ENCODE measurements at places on chromosomes 12 and 14. TPM values are rescaled to one million over a fixed set of nuclear protein-coding genes. Genes with fewer than 3 reads are reported as not detected.
A peak's percentile ranks its signal among the peaks of the same experiment; 100 is the strongest.

Gene ABCD2
- polyA plus RNA-seq = 0.44 TPM

GRCh38 chr12:110744601-110745264, 2.0 kb upstream of the PPP1CC start:
- DNase-seq = no peak

DNA sequence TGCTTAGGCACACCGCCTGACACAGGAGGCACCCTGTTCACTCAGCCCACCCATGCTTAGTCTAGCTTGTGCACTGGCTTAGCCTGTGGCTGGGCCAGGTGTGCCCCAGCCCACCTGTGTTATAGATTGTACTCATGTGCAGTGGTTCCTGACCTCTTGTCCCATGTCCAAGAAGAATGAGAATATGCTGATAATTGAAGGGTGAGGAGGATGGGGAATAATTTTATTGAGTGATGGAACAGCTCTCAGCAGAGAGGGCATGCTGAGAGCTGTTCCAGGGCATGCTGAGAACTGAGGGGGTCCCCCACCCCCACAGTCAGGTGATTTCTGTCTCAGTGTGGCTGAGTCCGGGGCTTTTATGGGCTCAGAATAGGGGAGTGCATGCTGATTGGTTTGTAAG, 395.9 kb downstream of the FUT8 start:
- DNase-seq = no peak

Gene RHEBL1
- polyA plus RNA-seq = 6.7 TPM

Gene LRRC43
- 0.20 TPM for polyA plus RNA-seq

- DNase-seq = peak; percentile 73
Measured at GRCh38 chr12:116818341-116818856, 62.8 kb downstream of the HRK start.

DNA sequence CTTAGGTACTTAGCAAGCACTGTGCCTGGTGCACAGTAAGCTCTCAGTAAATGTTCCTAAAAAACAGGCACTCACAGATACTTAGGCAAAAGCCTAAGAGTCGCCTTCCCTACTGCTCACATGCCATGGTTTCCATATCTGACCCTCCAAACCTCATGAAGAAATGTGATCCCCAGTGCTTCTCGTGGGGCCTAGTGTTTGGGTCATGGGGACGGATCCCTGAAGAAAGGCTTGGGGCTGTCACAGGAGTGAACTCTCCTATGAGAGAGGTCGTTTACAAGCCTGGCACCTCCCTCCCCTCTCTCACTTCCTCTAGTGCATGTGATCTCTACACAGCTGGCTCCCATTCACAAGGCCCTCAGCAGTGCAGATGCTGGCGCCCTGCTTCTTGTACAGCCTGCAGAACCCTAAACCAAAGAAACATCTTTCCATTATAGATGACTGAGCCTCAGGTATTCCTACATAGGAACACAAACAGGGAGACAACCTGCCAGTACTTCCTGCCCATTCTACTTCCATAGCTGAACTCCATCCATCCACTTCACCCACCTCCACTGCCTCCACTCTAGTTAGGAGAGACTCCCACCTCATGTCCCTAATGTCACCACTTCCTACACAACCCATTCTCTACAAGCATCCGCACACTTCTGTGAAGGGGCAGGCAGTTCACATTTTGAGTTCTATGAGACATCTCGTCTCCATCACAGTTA, 2.9 kb downstream of the SLC15A4 start:
- DNase-seq = peak; percentile 90

- DNase-seq = peak; percentile 53
Measured at GRCh38 chr14:100738269-100738691, 11.6 kb downstream of the DLK1 start.

DNA sequence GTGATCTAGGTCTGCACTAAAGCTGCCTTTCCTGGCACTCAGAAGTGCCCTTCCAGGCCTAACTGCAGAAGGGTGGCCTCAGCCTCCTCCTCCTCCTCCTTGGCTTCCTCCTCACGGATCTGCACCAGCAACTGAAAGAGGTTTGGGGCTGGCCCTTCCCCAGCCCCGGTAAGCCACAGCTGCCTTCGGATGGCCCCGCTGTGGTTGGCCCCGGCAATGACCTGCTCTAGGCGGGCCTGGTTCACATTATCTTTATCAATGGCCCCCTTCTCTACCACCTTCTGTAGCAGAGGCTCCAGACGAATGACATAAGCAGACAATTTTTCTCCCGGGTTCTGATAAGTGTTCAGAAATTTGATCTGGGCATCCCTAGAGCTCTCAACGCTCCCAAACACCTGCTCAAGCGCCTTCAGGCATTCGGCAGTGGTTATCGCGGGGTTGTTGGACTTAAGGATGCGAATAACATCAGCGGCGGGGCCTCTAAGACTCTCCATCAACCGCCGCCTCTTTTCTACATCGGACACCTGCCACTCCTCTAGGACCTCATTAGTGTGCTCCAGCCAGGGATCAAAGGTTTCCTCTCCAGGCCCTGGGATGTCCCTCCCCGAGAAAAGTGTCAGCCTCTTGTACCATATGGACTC, 1.5 kb downstream of the PNMA1 start:
- peak; percentile 81 for DNase-seq

DNA sequence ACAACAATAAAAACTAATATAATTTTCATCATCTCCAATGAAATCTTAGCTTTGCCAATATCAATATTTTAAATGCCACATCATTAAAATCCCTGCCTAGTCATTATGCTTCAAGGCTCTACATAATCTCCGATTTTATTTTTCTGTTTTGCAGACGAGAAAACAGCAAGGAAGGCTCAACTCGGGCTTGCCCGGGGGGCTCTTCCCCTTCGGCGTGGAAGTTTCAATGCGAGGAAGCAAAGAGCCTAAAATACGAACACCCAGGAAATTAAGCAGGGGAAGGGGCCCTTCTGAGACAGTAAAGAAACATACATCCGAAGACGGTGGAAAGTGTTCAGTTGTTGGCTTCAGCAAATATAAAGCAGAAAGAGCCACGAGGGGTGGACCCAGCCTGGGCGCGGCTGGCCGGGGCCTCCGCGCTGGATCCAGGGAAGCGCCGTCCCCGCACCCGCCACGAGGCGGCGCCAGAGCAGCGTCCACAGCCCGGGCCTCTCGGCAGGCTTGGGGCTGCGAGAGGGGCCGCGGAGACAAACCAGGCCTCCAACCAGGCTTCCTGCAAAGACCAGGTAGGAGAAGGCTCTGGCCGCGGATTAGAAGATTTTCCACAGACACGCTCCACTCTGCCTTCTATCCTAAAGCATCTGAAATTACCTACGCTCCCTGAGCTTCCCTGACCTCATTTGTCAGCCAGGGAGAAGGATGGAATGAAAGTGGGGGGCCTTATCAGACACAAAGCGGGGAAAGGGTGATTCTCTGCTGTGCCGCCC, 77.2 kb downstream of the SERPINA3 start:
- peak; percentile 83 for DNase-seq

DNA sequence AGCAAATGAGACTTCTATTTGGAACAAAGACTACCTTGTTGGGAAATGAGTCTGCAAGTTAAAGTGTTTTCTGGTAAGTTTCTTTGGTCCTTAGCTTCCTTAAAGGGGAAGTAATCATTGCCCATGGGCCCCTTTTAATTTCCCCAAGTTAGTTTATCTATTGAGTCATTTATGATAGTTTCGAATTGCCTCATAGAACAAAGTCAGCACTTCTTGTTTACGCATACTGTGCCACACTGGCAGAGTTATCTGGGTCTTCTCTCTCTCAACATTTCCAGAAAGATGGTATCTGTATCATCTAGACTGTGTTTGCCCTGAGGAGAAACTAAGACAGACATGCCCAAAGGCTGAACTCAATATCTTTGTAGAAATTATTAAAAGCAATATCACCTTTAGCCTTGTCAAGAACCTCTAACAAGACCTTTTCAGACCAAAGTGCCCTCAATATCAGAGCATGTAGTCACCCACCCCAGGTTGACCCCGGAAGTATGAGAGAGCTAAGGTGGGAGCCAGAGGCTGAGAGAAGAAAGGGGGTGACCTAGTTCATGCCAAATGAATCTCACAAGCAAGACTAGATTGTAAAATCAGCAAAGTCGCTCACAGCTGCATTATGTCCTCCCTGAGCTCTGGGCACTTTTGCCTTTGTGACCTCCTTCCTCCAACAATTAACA, 40.0 kb downstream of the GPR65 start:
- DNase-seq = no peak

- DNase-seq = peak; percentile 50
Measured at GRCh38 chr14:102491786-102492530, 17.6 kb downstream of the ANKRD9 start.

Gene TAS2R10
- polyA plus RNA-seq = 0.15 TPM

GRCh38 chr12:48937170-48937569, 11.9 kb upstream of the FKBP11 start:
- DNase-seq = no peak

GRCh38 chr12:15543347-15543746, 221.0 kb downstream of the PTPRO start:
- no peak for DNase-seq

GRCh38 chr12:109551108-109551507, 22.2 kb downstream of the MMAB start:
- no peak for DNase-seq

- DNase-seq = no peak
Measured at GRCh38 chr14:103923863-103924262, 4.4 kb upstream of the TDRD9 start.

Gene SMCO2
- 0.16 TPM for polyA plus RNA-seq

- no peak for DNase-seq
Measured at GRCh38 chr14:39233680-39234326, at the start of gene MIA2. Gene MIA2 (plus strand): TSS chr14:39233915. CDS start chr14:39234115, 200 bp downstream.

Gene IAPP
- polyA plus RNA-seq = not detected

GRCh38 chr12:93759512-93760081, 82.4 kb downstream of the CRADD start:
- DNase-seq = no peak

GRCh38 chr12:103912069-103912468, 18.1 kb upstream of the HSP90B1 start:
- no peak for DNase-seq

DNA sequence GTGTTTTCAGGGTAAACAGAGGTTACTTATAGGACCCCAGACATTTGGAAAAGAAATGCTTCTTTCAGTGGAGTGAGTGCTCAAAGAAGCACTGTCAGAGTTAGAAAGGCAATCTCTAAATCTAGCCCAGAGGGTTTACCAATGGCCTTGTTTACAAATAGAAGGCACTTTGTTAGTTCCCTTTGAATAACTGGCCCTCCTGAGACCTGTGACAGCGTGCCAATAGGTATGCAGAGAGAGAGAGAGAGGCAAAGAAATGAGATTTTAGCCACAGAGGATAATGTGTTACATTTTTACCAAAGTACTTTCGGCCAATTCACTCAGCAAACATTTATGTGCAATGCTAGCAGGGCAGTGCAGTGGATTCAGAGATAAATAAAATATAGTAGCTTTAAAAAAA, 41.9 kb downstream of the TPH2 start:
- DNase-seq = no peak

DNA sequence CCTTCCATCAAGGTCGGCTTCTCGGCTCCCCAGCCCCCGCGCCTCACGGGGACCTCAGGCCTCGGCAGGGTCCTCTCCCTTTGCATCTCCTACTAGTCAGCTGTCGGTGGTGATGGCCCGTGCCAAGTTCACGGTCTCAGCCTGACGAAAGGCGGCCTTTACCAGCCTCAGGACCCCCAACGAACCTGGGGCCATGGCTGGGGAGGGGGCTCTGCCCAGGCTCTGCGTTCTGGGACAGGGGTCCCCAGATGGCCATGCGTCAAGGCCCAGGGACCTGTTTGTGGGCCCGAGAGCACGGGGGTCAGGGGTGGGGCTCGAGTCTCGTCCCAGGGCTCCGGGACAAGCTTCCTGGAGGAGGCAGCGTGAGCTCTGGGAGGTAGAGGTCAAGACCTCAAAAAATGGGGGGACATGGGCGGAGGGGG, 32.8 kb upstream of the DEGS2 start:
- DNase-seq = peak; percentile 89

DNA sequence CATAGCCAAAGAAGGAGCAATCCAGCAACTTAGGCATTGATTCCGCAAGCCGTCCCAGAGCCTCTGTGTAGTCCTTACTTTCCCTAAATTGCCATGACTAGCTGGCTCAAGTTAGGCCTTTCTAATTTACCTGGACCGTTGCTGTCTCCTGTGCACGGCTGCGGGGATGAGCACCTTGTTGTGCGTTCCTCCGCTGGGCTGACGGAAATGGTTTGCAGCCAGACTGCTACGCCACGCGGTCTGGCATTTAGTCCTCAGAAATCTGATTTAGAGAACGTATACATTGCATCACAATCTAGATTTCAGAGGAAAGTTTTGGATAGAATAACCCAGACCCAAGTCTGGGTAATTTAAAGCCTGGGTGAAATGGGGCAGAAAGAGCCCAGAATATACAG, 133.2 kb upstream of the ARHGAP5 start:
- no peak for DNase-seq

GRCh38 chr14:77390188-77390587, 13.0 kb downstream of the SAMD15 start:
- DNase-seq = no peak

Gene SYNE3
- 1.4 TPM for polyA plus RNA-seq

Gene CCDC177
- polyA plus RNA-seq = not detected

GRCh38 chr14:33052943-33053342, 114.3 kb downstream of the NPAS3 start:
- no peak for DNase-seq

Gene SSTR1
- polyA plus RNA-seq = 0.54 TPM

DNA sequence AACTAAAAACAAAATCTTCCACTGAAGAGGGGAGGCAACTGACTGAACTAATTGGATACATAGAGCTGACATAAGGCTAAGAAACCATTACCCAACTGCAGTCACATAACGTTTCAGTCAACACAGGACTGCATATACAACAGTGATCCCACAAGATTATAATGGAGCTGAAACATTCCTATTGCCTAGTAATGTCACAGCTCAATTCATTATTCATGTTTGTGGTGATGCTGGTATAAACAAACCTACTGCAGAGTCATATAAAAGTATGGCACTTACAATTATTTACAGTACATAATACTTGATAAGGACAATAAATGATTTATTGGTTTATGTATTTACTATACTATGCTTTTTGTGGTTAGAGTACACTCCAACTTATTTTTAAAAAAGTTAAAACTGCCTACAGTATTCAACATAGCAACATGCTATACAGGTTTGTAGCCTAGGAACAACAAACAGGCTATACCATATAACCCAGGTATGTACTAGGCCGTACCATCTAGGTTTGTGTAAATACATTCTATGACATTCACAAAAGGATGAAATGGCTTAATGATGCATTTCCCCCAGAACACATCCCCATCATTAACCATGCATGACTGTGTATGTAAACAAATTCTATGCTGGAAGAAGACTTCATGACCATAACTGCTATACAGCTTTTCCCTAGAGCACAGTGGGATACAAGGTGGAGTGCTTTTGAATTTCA, 4.3 kb downstream of the NAP1L1 start:
- no peak for DNase-seq

Gene GDF3
- polyA plus RNA-seq = 0.10 TPM

DNA sequence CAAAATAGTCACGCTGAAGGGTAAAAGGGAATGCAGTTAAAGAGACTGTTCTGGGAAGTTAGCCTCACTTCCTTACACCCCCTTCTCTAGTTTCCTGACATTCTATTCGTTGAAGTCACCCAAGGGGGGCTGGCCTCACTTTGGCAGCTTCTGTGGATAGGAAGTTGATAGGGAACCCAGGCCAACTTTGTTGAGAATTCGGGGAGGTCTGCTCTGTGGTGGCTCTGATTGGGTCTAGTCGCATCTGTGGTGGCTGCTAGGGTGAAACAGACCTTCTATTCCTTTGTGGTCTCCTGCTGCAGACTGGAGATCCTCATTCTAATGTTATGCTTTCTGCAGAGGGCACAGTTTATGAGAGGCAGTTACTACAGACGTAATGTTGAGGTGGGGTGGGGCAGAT, 28.8 kb upstream of the GZMB start:
- no peak for DNase-seq

Gene BEGAIN
- 1.8 TPM for polyA plus RNA-seq

Gene TAS2R31
- polyA plus RNA-seq = 0.35 TPM

Data from spleen (tissue), 13 donors.